T-helper 17 cell (primary cell): ENCODE measurements at places on chromosomes 13 and 19.

DNA sequence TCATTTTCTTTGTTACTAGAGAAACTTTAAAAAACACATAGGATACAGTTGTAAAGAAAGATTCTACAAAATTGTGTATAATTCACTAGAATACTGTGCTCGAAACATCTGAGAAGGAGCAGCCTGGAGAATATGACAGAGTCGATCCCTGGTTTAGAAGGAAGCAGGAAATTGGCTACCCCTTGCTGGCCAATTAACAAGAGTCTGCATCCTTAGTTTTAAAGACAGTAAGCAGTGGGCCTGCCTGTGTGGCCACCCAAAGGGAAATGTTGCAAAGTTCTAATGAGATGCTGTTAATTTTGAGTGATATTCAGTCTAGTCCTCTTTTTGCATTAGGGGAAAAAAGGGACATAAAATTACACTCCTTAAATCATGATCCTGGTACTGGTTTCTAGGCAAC, 988.6 kb downstream of the PCDH17 start:
- DNase-seq, result no peak

- DNase-seq, result no peak
Observed at GRCh38 chr19:21328406-21328805, 804 bp downstream of the ZNF708 start.

DNA sequence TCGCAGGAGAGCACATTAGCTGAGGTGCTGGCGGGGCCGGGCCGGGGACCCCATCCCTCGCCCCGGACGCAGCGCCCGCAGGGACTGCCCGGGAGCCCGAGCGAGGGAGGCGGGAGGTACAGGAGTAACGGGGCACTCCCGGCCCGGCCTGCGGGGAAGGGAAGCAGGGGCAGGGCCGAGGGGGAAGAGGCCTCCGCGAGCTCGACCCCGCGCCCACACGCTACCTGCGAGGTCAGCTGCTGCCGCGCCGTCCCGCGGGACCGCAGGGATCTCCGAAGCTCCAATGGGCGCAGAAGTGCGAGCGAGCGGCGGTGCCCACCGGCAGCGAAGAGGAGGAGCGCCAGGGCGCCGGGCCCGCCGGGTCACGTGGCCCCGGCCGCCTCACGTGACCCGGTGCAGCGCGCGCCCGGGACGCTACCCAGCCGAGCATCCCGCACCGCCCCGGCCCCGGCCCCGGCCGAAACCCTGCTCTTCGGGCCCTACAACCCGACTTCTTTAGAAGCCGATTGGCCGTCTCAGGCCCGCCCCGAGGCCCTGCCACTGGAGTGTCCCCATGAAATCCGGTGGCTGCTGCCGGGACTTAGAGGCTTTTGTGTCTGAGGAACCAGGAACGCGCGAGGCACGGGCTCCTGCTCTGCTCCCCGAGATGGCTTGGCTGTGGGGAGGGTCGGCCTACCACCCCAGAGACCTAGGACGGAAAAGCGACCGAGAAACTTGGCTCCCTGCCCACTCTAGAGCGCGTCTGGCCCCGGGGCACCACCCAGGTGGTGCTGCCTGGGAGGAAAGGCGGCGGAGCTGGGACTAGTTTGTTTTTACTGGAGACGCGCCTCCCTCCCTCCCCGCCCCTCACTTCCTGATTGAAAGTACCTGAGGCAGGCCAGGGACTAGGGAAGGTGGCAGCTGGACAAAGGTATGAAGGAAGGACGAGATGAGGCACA, at the start of gene RCBTB1:
RCBTB1 (minus strand) TSS at position 339 of the 938 bp plus-strand sequence. CDS start 18,279 bp downstream, outside the sequence.
- peak; percentile 73 for DNase-seq

DNA sequence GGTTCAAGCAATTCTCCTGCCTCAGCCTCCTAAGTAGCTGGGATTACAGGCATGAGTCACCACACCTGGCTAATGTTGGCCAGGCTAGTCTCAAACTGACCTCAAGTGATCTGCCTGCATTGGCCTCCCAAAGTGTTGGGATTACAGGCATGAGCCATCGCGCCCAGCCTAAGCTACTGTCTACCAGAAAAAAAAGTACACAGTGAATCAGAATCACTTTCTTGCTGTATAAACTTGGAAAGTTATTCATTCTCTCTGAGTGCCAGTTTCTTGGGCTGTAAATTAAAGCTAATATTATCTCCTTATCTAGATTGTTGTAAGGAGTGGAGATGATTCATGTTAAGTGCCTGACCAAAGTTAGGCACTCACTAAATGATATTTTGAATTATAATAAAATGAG, 242.8 kb downstream of the ENOX1 start:
- DNase-seq, result no peak

- DNase-seq, result no peak
Observed at GRCh38 chr13:42363941-42364612, 92.1 kb downstream of the AKAP11 start.

DNA sequence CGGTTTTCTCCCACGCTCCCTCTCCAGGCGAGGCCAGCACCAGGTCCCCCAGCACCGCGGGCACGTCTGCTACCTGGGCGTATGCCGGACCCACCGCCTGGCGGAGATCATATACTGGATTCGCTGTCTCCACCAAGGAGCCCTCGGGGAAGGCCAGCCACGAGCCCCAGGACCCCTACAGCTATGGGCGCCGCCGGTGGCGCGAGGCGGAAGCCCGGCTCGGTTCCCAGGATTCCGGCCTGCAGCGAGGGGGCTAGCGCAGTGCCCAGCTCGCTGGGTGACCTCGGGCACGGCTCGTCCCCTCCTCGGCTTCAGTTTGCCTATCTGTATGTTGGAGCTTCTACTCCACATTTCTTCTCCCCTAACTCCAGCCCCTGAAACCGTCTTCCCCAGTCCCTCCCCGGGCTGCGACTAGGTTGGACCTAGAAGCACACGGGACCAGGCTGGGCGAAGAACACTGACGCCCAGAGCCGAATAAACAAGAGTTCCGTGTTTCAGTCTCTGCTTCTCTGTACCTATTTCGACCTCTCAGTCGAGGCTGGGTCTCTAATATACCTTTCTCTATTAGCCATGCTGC, 749 bp upstream of the CPT1C start:
- no peak for DNase-seq
